ENCODE measurements at places on chromosomes 1 and 21.

GRCh38 chr1:231856894-231857293 is 230.3 kb downstream of the DISC1 start:
- DNase-seq: no peak

DNA sequence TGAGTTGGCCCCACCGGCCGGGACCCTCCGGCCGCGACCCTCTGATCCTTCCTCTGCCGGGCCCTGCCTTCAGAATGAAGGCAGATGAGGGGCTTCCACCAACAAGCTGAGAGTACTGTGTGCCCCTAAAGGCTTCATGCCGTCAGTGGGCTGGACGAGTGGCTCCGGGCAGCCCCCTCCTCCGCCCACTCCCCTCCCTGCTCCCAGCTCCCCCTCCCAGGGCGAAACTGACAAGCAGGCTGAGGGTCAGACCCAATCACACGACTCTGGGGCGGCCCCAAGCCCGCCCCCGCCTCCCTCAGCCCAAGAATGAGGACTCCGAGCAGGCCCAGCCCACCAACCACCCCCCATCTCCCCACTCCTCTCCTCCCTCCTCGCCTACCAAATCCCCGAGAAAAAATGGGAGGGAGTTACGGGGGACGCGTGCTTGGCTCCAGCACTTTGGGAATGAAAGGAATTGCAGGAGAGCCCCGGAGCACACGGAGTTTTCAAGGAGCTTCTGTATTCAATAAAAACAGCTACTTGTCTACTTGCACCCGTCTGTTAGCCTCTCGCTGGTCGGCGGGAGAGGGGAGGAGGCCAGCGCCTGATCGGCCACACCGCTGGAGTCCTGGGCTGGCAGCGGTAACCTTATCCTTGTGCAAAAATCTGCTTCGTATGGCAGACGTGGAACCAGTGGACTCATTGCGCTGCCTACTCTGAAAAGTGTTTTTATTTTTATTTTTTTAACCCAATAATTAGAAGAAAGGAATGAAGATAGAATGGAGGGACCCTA is at the start of gene COL11A1:
TSS of gene COL11A1 (minus strand) at position 147 of the 775 bp plus-strand sequence. CDS start 344 bp downstream, outside the sequence.
- no peak for DNase-seq

DNA sequence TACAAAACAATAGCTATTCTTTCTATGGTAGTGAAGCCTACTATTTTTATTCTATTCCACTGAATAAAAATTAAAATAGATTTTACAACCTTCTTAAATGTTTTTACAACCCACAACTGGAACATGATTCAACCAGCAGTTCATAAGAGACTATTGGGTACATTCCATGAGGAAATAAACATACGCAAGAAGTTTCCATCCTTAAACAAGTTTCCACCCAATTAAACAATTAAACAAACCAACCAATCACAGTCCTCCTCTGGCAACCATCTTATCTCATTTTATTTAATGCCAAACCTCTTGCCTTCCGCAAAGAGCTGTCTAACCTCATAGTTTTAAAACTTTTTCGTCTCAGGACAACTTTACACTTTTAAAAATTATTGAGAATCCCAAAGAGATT is 239.0 kb downstream of the RGS7 start:
- no peak for DNase-seq

GRCh38 chr1:60747353-60747752 is 335.0 kb upstream of the NFIA start:
- no peak for DNase-seq

DNA sequence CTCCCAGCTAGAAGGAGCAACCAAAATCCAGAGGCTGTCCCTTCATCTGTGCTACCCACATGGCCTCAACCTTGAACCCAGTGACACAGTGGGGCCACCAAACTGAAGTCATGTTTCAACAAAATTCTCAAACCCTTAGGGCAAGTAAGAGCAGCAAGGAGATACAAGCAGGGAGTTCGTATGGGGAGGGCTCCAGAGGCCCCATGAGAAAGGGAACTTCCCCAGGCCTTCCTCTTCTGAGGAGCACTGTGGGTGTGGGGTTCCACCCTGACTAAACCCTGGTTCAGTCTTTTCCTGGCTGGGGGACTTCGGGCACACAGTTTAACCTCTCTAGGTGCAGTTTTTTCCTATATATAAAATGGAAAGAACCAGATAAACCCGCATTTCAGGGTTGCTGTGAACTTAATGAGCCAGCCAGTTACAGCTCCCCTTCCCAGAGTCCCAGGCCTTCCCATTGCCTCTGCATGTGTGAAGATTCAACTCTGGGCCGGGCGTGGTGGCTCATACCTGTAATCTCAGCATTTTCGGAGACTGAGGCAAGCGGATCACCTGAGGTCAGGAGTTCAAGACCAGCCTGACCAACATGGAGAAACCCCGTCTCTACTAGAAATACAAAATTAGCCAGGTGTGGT is 8.0 kb upstream of the THEMIS2 start:
- no peak for DNase-seq

DNA sequence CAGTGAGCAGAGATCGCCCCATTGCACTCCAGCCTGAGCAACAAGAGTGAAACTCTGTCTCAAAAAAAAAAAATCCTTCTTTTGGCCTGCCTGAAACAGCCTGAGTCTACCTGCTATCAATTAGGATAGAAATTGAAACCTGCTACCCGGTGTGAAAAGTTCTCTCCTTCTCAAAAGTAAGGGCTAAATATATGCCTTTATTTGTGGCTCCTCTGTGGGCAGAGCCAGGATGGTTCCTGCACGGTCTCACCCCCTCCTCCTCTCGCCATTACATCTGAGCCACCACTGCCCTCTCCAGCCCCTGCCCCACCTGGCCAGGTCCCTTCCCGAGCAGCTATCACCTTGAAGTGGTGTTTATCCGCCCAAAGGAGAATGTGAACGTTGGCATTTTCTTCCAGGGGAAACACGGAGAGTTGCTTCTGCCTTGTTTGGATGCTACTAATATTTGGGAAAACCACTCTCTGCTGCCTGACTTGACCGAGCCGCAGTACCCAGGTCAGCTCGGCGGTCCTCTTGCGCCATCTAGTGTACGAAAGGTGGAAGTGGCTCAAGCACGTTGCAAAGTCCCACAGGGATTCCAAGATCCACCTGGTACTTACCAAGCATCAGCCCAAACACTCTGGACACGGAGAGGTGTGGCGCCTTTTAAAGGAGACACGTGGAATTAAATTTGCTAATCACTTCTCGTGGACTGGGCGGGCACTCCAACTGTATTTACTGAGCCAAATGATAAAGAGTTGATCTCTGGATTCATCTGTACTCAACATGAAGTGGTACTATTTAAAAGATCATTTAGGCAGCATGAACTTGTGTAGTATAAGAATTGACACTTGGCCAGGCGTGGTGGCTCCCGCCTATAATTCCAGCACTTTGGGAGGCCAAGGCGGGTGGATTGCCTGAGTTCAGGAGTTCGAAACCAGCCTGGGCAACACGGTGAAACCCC is 31.9 kb downstream of the SETD4 start:
- DNase-seq: peak; percentile 64

DNA sequence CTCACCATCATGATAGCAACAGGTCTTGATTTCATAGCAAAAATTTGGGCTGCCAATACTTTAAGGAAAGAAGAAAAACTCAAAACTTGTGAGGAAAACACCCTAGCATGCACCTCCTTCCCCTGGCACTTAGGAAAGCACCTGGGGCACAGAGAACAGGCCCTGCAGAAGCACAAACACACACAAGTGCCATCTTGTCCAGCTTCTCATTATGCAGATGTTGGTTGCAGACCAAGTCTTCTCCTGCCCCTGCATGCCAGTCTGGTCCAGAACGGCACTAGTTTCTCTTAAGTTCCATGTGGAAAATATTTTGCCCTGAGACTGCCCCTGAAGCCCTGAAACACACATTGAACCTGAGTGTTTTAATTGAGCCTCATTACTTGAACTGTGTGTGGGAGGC is 6.3 kb upstream of the ETV3 start:
- DNase-seq: no peak

DNA sequence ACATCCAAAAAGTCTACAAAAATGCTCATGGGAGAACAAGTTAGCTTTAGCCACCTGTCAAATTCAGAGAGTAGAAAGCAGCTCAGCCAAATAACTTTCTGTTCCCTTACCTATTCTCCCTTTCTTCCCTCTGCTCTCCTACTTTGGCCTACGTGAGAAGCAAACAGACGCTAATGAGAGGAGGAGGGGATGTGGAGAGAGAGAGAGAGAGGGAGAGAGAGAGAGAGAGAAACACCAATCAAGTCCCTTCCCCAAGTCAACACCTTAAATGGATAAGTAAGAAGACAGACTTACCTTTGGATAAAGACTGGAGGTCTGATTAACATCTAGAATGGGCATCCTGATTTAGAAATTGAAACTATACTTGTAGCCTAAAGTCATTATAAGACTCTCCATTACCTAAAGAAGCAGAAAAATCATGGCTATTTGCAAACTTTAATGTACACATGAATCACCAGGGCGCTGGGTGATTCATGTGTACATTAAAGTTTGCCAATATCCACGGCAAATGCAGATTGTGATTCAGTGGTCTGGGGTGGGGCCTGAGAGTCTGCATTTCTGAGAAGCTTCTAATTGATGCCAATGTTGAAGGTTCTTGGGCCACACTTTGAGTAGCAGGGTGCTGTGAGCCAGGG is 13.1 kb upstream of the DUSP12 start:
- DNase-seq: no peak

DNA sequence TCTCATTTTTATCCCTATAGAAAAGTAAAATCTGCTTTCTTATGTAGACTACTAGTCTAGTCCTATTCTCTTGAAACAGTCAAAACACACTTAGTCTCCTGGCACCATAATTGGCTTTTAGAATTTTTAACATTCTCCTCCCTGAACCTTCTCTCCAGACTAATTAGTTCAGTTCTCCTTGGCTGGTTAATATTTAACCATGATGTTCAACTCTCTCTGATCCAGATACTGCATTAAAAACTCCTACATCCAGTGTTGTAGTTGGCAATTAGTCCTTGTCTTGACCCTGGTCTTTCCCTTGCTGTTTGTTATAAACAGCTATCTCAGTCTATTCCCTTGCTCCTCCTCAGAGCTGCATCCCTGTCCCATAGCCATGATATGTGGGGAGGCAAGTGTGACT is 422.9 kb upstream of the BEND5 start:
- DNase-seq: no peak

DNA sequence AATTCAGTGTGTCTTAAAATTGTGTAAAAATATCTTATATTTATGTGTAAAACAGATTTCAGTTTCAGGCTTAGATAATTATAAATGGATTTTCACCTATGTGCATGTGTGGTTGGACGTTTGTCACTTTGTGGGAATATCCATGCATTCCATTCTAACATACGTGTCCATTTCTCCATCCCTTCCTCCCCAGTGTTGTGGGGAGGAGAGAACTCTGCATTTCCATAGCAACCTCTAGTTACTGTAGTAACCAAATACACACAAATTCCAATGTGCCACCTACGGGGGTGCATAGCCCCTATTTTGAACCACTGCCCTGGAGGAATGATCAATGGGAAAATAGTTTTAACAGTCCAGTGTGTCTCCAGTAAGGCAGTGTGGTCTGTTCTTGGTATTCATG is 79.0 kb downstream of the RASAL2 start:
- no peak for DNase-seq

DNA sequence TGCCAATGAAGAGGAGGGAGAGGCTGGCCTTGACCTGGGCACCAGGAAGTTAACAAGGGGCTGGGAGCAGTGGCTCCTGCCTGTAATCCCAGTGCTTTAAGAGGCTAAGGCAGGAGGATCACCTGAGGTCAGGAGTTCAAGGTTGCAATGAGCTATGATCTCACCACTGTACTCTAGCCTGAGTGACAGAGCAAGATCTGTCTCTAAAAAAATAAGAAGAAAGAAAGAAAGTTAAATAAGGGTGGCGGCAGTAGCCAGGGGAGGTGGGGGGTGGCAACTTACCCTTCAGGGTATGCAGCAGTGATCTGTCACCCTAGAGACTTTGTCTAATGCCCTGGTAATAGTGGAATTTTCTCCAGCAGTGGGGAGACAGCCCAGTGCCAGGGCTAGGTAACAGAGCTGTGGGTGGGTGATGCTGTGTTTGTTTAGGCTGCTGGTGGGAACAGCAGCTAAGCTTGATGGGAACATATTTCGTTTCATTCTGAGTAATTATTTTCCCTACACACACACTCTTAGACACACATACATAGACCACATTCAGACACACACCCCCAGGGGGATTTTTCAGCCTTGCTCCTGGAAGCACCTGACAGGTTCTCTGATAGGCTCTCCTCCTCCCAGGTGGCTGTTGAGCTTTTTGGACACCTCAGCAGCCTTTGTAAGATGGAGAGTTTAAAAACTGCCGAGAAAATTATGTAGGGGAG is 11.3 kb upstream of the SYT6 start:
- DNase-seq: no peak

GRCh38 chr1:49765034-49765433 is 258.7 kb downstream of the AGBL4 start:
- no peak for DNase-seq

DNA sequence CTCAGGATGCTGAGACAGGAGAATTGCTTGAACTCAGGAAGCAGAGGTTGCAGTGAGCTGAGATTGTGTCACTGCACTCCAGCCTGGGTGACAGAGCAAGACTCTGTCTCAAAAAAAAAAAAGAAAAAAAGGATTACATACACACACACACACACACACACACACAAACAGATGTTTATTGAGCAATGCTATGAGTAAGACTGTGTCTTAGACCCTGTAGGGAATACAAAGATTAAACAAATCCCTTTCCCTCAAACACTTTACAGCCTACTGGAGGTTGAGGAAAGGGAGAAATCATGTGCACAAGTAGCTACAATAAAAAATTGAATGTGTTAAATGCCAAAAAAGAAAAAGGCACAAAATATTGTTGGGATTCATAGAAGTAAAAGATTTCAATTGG is 58.1 kb downstream of the RPAP2 start:
- DNase-seq: no peak

DNA sequence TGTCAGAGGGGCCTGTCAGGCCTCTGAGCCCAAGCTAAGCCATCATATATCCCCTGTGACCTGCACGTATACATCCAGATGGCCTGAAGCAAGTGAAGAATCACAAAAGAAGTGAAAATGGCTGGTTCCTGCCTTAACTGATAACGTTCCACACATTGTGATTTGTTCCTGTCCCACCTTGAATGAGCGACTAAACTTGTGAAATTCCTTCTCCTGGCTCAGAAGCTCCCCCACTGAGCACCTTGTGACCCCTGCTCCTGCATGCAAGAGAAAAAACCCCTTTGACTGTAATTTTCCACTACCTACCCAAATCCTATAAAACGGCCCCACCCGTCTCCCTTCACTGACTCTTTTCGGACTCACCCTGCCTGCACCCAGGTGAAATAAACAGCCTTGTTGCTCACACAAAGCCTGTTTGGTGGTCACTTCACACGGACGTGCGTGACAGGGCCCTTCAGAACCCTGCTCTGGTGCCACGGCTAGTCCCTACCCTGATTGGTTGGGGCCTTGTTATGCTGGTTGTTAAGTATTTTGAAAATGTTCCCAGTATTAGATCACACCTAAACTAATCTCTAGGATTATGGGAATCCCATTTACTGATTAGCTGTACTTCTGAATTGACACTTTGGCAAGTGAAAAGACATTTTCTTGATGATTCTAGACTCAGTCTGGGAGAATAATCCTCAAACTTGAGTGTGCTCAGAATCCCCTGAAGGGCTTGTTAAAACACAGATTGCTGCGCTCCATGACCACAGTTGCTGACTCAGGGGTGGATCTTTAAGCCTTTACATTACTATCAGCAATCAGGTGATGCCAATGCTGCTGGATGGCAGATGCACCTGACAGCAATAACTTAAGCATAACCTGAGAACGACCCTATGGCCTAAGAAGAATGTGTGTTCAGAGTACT is 28.8 kb upstream of the SPATA6 start:
- no peak for DNase-seq

- DNase-seq: no peak
Measured at GRCh38 chr1:192814805-192815204, 6.0 kb downstream of the RGS2 start.

- DNase-seq: no peak
Measured at GRCh38 chr1:95095833-95096217, 21.3 kb upstream of the TLCD4 start.

Data from activated CD8-positive, alpha-beta memory T cell treated with anti-CD3 and anti-CD28 coated beads, Interleukin-2, amount 50 U/mL, for 4 hours (primary cell).